ENCODE measurements at places on chromosomes 6 and 20.
A peak's percentile ranks its signal among the peaks of the same experiment; 100 is the strongest.

- DNase-seq, result peak; percentile 48
Observed at GRCh38 chr6:13581700-13582229, 7.4 kb downstream of the SIRT5 start.

- DNase-seq, result no peak
Observed at GRCh38 chr20:18718129-18718528, 95.5 kb upstream of the SCP2D1 start.

DNA sequence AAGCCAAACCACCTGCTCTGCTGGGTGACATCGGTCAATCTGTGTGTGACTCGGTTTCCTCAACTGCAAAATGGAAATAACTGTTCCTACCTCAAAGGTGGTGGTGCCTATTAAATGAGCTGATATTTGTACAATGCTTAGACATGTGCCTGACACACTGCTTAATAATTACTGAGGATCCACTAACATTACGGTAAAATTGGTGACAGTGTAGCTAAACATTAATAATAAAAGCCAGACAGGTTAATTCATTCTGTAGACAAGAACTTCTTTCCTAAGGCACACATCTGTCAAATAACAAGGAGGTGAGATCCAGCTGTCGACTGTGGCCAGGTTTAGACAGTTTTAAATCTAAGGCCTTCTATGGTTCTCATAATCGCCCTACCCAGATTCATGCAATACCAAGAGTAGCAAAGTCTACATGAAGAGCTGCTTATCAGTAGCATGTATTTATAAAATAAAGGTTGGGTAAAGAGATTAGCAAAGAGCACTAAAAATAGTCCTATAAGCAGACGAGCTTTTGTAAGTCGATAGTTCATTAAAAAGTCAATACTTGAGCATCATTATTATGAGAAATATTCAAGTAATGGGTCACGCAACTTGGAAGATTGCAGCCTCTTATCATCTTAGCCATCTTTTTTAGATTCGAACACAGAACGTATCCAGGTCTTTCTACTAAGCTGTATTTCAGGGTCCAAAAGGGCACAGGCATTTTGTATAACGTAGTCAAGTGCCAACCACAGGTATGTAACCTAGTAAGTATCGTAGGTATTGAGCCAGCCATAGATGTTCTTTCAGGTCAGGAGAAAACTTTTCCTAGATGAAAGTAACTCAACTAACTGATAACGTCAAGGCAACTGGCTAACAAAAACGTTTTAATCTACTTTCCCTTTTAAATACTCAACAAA, 3.2 kb downstream of the CNKSR3 start:
- DNase-seq, result no peak

- peak; percentile 69 for DNase-seq
Observed at GRCh38 chr6:155177363-155177961, 86.4 kb upstream of the CLDN20 start.

DNA sequence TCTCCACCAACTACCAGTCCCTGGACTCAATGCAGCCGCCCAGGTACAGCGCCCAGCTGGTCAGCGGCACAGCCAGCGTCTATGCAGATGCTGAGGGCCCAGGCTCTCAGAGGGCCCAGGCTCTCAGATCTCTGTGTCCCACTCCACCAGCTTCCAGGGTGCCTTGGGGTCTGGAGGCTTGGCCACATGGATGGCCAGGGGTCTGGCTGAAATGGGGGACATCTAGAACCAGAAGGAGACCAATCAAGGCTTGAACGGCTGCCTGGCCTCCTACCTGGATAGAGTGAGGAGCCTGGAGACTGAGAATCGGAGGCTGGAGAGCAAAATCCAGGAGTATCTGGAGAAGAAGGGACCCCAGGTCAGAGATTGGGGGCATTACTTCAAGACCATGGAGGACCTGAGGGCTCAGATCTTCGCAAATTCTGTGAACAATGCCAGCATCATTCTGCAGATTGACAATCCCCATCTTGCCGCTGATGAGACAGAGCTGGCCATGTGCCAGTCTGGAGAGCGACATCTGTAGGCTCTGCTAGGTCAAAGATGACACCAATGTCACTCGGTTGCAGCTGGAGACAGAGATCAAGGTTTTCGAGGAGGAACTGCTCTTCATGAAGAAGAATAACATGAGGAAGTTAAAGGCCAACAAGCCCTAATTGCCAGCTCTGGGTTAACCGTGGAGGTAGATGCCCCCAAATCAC, 44.1 kb upstream of the GRM4 start:
- DNase-seq, result peak; percentile 62

GRCh38 chr20:22711971-22712755, 127.8 kb upstream of the FOXA2 start:
- DNase-seq, result no peak

- DNase-seq, result no peak
Observed at GRCh38 chr6:49570474-49571079, 20.1 kb downstream of the C6orf141 start.

- DNase-seq, result no peak
Observed at GRCh38 chr6:141491684-141492083, 641.0 kb upstream of the GJE1 start.

DNA sequence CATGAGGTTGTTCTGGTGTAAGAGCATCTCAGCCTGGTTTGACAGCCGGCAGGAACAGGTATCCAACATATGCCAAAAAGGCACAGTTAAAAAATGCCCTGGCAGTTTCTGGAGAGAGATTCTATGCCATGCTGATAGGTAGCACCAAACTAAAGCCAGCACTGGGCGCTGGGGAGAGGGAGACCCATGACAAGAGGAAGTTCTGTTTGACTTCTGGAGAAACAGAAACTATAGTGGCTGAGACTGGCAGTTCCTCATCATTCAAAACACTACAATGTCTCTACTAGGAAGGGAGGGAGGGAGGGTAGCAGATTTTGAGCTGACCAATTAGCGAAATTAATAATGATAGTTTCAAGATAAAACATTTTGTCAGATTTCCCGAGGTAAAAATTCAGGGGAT, 174.1 kb downstream of the ADAT2 start:
- no peak for DNase-seq

DNA sequence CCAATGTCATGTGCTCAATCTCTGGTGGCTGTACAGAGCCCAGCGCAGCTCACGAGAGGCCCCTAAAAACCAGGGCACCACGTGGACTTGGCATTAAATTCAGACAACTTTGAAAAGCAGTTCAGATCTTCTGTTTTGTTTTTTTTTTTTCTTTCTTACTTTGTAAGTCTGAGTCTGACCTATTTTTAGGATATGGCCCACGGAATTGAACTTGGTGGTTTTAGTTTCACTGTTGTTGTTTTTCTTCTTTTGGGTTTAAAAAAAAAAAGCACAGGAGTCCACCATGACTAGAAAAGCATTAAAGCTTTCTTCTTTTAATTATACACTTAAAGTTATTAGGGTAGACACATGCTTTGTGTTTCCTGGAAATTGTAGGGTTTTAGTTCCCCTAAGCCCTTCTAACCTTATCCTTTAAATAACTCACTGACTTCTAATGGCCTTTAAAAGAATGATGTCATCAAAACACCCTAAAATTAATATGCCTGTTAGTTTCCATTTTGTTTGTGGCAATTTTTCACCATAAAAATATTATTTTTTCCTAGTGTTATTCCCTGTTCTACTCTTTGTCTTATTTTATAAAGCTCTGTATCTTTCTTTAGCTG, 48.5 kb upstream of the CCN2 start:
- no peak for DNase-seq

GRCh38 chr6:51199733-51200260, 381.1 kb downstream of the TFAP2B start:
- DNase-seq, result no peak

GRCh38 chr6:4069199-4069598, 9.7 kb downstream of the FAM217A start:
- no peak for DNase-seq

DNA sequence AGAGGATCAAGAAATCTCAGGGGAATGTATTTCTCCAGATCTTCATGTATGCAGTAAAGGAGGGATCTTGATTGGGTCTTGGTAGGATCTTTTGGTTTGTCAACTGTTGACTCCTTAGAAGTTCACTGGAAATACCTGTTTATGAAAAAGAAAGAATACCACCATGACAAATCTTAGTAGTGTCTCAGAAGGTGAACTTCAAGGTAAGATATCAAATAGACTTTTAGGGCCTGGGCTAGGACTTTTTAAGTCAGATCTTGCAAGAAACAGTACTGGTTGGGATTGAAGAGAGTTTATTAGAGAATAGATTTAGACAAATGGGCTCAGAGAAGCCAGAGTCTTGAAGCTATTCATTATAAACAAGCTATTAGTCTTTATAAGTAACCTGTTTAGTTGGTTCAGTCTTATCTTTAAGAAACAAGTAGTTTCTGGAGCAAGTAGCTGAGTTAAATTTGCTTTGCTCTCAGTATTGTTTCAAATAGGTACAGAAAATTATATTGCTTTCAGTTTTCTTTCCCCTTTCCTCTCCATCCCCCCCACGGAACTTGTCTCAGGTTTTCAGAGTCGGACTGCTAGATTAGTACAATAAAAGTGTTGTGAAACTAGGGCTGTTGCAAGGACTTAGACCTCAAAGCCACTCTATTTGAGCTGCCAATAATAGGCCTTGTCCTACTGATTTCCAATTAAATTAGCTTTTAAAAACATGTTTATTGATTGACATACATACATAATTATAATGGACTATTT, 529.1 kb upstream of the CITED2 start:
- DNase-seq, result no peak

GRCh38 chr6:170447561-170447930, 105.6 kb downstream of the PSMB1 start:
- no peak for DNase-seq

- DNase-seq, result peak; percentile 30
Observed at GRCh38 chr6:166724576-166724975, 97.5 kb upstream of the RPS6KA2 start.

GRCh38 chr6:70142034-70142433, 160.8 kb downstream of the COL9A1 start:
- DNase-seq, result no peak

- DNase-seq, result no peak
Observed at GRCh38 chr20:48658198-48658476, 169.7 kb downstream of the PREX1 start.

- DNase-seq, result no peak
Observed at GRCh38 chr6:33860006-33860405, 56.2 kb upstream of the MLN start.

GRCh38 chr6:28862077-28862476, 61.7 kb downstream of the TRIM27 start:
- no peak for DNase-seq

- no peak for DNase-seq
Observed at GRCh38 chr6:35304299-35304698, 6.7 kb downstream of the DEF6 start.

GRCh38 chr6:83198486-83199172, 5.5 kb downstream of the RWDD2A start:
- DNase-seq, result no peak

DNA sequence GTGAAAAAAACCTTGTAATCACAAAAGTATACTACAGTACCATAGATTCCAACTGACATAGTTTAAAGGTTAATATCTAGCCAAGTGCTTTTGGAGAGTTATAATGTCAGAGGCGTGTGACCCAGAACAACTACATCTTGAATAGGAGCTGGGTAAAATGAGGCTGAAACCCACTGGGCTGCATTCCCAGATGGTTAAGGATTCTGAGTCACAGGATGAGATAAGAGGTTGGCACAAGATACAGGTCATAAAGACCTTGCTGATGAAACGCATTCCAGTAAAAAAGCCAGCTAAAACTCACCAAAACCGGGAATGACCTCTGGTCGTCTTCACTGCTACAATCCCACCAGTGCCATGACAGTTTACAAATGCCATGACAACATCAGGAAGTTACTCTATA, 22.4 kb upstream of the KIAA0408 start:
- DNase-seq, result no peak

- DNase-seq, result no peak
Observed at GRCh38 chr6:33392595-33392948, 949 bp downstream of the KIFC1 start.
